ENCODE measurements at places on chromosomes 4 and X. TPM values are rescaled to one million over a fixed set of nuclear protein-coding genes. Genes with fewer than 3 reads are reported as not detected.

GYG2 gene
- not detected for total RNA-seq

NLGN4X gene
- total RNA-seq: not detected

GNRHR gene
- total RNA-seq: not detected

MXRA5 gene
- 12.9 TPM for total RNA-seq

PABPC5 gene
- total RNA-seq: not detected

RASSF6 gene
- not detected for total RNA-seq

GABRA4 gene
- not detected for total RNA-seq

CENPU gene
- 8.3 TPM for total RNA-seq

FAM53A gene
- 2.7 TPM for total RNA-seq

BMX gene
- total RNA-seq: not detected

P2RY10 gene
- not detected for total RNA-seq

KLF3 gene
- total RNA-seq: 12.2 TPM

RS1 gene
- not detected for total RNA-seq

ADAMTS3 gene
- not detected for total RNA-seq

GPR82 gene
- total RNA-seq: not detected

DNA sequence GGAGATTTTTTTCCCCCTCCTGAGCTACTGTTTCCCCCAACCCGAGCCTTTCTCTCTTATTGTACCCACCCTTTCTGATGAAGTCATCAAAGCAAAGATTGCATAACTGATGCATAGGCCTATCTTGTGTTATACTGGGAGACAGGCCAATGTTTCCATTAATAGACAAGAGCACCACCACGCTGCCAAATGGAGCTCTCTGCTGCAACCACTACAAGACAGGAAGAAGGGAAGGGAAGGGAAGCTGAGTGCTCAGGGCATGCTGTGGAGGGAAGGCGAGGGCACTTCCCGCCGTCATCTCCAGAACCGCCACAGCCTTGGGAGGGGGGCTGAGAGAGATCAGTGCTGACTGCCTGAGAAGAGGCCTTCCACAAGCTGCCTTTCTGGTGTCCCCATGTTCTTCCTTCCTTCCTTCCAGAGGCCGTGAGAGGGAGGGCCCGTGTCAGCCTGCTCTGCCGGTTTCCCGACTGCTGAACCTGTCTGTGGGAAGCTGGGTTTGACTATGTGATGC lies 75.0 kb downstream of the MGST2 start:
- DNase-seq: peak; percentile 75

DNA sequence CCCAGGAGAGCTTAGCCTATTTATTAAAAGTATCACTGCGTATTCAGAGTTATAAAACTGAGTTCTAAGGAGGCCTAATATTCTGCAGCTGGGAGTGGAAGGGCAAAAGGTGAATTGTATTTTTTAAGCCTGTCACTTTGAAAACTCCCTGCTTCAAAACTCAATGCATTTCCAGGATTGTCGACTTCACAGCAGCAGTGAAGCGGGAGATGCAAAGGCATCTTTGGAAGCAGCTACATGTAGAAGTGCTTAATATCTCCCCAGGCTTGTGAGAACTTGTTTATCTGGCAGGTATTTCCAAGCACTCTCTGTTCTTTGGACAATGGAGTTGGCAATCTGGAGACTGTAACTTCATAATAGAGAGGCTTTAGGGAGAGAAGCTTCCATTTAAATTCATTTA lies 717.5 kb upstream of the SLIT2 start:
- no peak for DNase-seq

DNA sequence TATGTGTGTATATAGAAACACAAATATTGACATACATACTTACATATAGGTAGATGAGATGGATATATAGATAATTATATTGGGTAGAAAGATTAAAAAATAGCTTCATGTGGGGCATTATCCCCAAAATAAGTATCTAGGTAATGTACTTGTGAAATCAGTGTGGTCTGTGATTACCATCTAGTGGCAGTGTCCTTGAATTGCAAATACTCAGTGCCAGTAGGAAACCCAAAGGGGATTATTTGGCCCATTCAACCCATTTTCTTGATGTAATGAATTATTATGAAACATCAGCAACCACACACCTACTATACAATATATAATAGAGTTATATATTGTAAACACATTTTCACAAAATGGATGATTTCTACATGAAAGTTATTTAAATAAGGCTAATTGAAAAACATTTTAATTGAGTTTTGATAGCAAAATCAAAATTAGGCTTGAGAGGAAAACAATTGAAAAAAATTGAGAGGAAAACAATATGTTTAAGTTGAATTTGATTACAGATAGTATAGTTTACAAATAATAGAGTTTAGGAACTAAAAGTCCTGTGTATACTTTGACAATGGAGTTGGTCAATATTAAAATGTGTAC lies 389.4 kb downstream of the GALNTL6 start:
- DNase-seq: peak; percentile 17

GRCh38 chr4:162972661-162973330 lies 193.9 kb downstream of the NAF1 start:
- no peak for DNase-seq

GRCh38 chr4:181711387-181711786 lies 531.8 kb upstream of the TENM3 start:
- DNase-seq: no peak

GRCh38 chr4:88897180-88897579 lies 159.8 kb downstream of the FAM13A start:
- DNase-seq: peak; percentile 49

- DNase-seq: no peak
Observed at GRCh38 chr4:35250761-35251160, 993.6 kb downstream of the ARAP2 start.

GRCh38 chr4:147924604-147925412 lies 192.9 kb downstream of the ARHGAP10 start:
- DNase-seq: peak; percentile 14

DNA sequence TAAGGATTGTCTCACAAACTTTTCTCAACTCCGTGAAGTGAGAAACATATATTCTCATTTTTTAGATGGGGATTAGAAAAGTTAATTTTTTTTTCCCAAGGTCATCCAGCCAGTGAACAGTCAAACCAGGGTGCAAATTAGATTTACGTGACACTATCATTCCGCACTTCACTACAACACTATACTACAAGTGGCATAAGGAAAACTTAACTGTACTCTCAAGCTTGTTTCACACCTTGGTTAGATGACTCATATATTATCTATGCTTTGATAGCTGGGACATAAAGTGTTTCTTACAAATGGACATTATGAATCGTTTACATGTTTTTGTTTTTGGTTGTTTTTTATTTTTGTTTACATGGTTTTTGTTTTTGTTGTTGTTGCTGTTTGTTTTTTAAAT lies 525.7 kb downstream of the PPARGC1A start:
- DNase-seq: no peak

GRCh38 chr4:11603591-11604194 lies 175.0 kb upstream of the HS3ST1 start:
- DNase-seq: no peak

- no peak for DNase-seq
Observed at GRCh38 chrX:74346088-74346487, 42.1 kb downstream of the ZCCHC13 start.

- peak; percentile 46 for DNase-seq
Observed at GRCh38 chr4:29549342-29549741, 1170.8 kb upstream of the PCDH7 start.

DNA sequence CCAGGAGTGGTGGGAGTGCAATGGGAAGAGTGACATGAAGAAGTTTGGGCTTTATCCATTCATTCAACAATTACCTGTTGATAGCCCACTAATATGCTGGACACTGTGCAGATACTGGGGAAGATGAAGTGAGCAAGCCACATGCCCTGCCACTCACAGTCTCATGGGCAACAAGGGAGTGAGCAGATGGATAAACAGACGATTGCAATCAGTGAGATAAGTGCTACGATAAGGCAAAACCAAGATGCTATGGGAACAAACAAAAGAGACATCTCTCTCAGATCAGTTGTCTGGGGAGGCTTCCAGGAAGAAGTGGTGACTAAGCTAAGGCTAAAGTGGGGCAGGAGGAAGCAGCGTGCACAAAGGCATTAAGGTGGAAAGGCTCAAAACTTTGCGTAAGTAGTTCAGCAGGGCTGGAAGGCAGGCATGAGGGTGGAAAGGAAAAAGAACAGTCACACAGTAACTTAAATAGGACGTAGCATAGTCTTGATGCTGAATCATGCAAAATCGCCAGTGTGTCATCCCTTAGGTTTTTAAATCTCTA lies 31.7 kb downstream of the GAB3 start:
- DNase-seq: peak; percentile 73

GRCh38 chrX:39650768-39651347 lies 446.9 kb downstream of the BCOR start:
- DNase-seq: no peak

GRCh38 chr4:110869862-110870572 lies 247.1 kb upstream of the PITX2 start:
- peak; percentile 20 for DNase-seq

DNA sequence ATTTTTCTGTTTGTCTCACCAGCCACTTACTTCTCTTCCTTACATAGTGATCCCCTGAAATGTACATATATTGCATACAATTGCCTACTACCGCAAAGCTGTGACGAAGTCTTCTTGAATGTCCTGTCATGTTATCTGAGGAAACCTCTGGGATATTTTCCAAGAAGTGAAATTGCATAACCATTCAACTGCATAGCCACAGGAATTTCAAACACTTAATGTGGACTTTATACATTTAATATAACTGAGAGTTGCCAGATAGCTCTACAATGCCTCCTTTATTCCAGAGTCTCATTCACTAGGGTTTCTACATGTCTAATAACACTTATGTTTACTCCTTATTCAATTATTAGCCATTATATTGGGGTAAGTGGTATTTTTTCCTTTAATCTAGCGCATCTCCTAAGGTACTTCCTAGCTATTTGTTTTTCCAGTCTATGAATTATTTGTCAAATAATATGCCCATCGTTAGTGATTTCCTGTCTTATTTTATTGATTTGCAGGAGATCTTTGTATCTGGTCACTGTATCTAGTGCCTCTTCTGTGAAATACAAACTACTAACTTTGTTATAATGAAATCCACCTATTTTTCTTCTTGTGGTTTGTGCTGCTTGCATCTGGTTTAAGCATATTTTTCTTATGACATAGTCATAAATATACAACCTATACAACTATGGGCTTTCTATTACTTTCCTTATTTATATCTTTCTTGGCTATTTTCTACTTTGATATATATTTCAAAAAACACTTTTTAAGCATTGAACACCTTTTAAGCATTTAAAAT lies 69.2 kb upstream of the GRID2 start:
- DNase-seq: peak; percentile 97

- no peak for DNase-seq
Observed at GRCh38 chr4:499567-499966, 557 bp downstream of the PIGG start.

DNA sequence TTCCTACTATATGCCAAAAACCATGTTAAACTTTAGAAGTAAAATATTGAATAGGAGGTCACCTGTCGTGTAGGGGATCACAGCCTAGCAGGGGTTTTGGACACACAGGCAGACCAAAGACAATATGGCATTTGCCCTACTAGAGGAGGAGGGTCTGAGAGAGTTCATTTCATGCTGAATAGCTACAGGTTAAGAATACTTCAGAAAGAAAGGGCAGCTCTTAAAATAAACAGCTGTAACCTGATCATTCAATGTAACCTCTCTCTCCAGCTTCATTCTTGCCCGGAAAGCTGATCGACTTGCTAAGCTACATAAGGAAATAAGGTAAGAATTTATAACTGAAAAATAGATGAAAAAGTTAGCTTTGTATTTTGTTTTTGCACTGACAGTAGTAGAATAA lies 79.9 kb downstream of the MAOA start:
- DNase-seq: no peak

DNA sequence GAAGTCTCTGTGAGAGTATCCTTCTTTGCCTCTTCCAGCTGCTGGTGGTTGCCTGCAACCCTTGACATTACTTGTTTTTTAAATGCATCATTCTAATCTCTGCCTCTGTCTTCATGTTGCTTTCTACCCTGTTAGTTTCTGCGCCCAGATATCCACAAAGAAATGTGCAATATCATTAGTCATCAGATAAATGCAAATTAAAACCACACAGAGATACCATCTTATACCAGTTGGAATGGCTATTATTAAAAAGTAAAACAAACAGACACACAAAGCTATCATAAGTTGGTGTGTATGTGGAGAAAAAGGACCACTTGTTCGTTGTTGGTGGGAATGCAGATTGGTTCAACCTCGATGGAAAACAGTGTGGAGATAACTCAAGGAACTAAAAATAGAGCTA lies 517.4 kb downstream of the FAT4 start:
- DNase-seq: no peak

DNA sequence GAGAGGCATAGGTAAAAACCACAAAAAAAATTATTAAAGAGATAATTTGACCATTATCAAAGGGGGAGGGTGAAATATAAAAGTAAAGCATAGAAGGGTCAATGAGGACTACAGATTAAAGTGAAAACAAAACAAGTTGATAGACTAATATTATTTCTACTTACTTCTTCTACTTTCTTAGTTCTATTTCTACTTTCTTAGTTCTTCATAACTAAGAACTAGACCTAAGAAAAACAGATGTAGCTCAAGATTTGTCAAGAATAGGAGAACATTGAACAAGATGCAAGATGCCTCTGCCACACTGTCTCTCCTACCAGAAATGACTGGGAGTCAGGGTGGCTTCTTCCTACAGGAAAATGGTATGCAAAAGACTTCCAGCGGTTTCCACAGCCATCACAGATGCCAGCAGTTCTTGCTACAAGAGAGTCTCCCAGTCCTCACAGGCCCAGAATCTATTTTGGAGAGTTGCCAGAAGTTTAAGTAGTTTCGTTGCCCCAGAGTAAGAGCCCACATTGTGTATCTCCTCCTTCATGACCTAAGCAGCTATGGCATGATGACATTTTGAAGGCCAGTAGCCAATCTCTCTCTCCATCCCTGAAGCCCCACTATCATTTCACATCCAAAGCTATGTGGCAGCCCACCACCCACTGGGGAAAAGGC lies 42.9 kb upstream of the DDX60 start:
- no peak for DNase-seq

DNA sequence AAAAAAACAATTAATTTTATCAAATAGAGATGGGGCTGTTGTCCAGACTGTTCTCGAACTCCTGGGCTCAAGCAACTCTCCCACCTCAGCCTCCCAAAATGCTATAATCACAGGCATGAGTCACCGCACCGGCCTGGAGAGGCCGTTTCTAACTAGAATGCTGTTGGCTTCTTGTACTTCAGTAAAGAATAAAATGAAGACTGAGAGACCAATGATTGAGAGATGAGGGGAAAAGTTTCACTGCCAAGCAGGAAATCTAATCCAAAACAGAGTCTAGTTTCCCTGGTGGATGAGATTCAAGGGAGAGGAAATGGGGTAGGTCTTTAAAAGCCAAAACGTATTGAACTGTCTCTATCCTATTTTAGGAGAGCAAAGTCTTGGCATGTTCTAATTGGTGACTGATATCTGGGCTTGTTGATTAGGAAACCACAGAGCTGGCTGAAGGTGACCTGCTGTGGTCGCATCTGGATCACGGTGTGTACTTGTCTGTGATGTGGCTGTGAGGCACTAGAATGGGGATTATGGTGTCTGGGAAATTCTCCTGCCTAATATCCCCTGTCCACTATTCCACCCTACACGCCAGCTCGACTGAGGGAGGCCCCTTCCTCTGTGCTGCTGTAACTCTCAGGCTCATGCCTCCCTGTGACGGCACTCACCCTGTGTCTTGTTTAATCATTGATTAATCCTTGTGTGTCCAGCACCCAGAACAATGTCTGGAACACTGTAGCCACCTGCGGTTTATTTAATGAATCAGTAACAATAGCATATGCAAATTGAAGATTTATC lies 15.0 kb upstream of the TRIM2 start:
- no peak for DNase-seq
